ENCODE measurements at places on chromosomes 1 and 21. TPM values are rescaled to one million over a fixed set of nuclear protein-coding genes. Genes with fewer than 3 reads are reported as not detected.

The PTPN14 gene
- 159 TPM for total RNA-seq

The KRTAP11-1 gene
- total RNA-seq, result 3.2 TPM

The PLEKHA6 gene
- 15.4 TPM for total RNA-seq

The MYOG gene
- total RNA-seq, result not detected

The SPRR2G gene
- 10.7 TPM for total RNA-seq

The MROH7 gene
- total RNA-seq, result 4.4 TPM

The PLEKHG5 gene
- total RNA-seq, result 347 TPM

The CLEC20A gene
- total RNA-seq, result not detected

The PSRC1 gene
- total RNA-seq, result 6.8 TPM

The SLC44A5 gene
- total RNA-seq, result 1.1 TPM

The CXADR gene
- 103 TPM for total RNA-seq

The AGMAT gene
- total RNA-seq, result 0.72 TPM

The PRDX6 gene
- 214 TPM for total RNA-seq

The LCE3D gene
- total RNA-seq, result 25.6 TPM

The PDZK1 gene
- total RNA-seq, result 2.6 TPM

The KCNN3 gene
- total RNA-seq, result 0.30 TPM

The KMO gene
- 0.45 TPM for total RNA-seq

The NBPF4 gene
- total RNA-seq, result not detected

The SLC45A3 gene
- 1.4 TPM for total RNA-seq

The NUP210L gene
- not detected for total RNA-seq

The SPRR1A gene
- 66.5 TPM for total RNA-seq

The TDRD10 gene
- 0.72 TPM for total RNA-seq

The RAB3GAP2 gene
- 19.5 TPM for total RNA-seq

The CHIA gene
- total RNA-seq, result not detected

The IFFO2 gene
- total RNA-seq, result 569 TPM

The AIRE gene
- not detected for total RNA-seq

The PRKAA2 gene
- total RNA-seq, result 1.1 TPM

The CAPN8 gene
- total RNA-seq, result 1.5 TPM

The HMGCS2 gene
- total RNA-seq, result 32.3 TPM

The CHD5 gene
- 0.04 TPM for total RNA-seq

The ID3 gene
- total RNA-seq, result 91.1 TPM

The CA6 gene
- total RNA-seq, result 49.2 TPM

The OR6K3 gene
- total RNA-seq, result not detected

The COA6 gene
- 16.3 TPM for total RNA-seq

The CD101 gene
- total RNA-seq, result 1.2 TPM

The CD244 gene
- 0.49 TPM for total RNA-seq

The CCDC190 gene
- total RNA-seq, result not detected

The LCA5L gene
- total RNA-seq, result 0.72 TPM

The ASPM gene
- total RNA-seq, result 13.0 TPM
